ENCODE measurements at places on chromosomes 2 and 18. TPM values are rescaled to one million over a fixed set of nuclear protein-coding genes. Genes with fewer than 3 reads are reported as not detected.

DNA sequence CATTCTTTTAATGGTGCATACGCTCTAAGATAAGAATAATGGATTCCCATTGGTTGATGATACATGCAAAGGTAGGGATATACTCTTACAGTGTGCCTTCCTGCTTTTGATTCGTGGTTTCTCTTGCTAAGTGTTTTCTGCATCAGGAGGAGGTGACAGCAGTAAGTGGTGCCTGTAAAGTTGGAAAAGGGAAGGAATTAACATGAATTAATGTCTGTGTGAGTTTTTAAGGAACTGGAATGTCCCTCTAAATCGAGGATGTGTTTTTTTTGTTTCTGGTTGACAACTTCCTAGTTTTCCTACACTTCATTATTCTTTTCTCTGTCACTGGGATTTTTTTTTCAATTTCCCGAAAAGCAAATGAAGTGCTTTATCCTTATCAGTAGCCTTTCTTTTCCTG lies 54.4 kb downstream of the CRIM1 start:
- H3K27ac ChIP-seq = no peak overlapping the region
- no peak for DNase-seq
- H3K4me3 ChIP-seq = no peak overlapping the region
- H3K27me3 ChIP-seq = peaks cover 2% of the 10 kb centered on the region
- H3K4me1 ChIP-seq = no peaks in the 10 kb centered on the region
- H3K36me3 ChIP-seq = no peaks in the 10 kb centered on the region

DNA sequence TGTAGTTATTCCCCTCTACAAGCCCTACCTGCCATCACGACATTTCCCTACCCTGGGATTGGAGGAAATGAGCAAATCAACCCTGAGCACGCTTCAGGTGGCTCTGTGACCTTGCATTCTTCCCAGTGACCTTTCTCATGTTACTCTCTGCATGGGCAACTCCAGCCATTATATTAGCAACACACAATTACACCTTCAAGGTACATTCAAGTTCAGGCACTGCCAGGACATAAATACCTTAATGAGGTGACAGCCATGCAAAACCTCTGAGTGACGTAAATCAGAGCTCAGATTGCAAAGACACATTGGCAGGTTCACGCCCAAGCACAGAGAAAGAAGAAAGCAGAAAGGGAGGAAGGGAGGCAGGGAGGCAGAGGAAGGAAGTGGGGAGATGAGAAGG lies 68.7 kb upstream of the ALK start:
- no peak for DNase-seq
- no peaks in the 10 kb centered on the region for H3K4me1 ChIP-seq
- no peak overlapping the region for H3K4me3 ChIP-seq
- H3K27ac ChIP-seq = no peak overlapping the region
- H3K27me3 ChIP-seq = peaks cover 4% of the 10 kb centered on the region

Gene ABCG5
- total RNA-seq = not detected

Gene MSTN
- not detected for total RNA-seq

- no peak overlapping the region for H3K27ac ChIP-seq
- no peaks in the 10 kb centered on the region for H3K4me1 ChIP-seq
- no peaks in the 10 kb centered on the region for H3K36me3 ChIP-seq
- no peaks in the 10 kb centered on the region for H3K27me3 ChIP-seq
These were observed 143.0 kb downstream of the TSN start for GRCh38 chr2:121898483-121898882.

DNA sequence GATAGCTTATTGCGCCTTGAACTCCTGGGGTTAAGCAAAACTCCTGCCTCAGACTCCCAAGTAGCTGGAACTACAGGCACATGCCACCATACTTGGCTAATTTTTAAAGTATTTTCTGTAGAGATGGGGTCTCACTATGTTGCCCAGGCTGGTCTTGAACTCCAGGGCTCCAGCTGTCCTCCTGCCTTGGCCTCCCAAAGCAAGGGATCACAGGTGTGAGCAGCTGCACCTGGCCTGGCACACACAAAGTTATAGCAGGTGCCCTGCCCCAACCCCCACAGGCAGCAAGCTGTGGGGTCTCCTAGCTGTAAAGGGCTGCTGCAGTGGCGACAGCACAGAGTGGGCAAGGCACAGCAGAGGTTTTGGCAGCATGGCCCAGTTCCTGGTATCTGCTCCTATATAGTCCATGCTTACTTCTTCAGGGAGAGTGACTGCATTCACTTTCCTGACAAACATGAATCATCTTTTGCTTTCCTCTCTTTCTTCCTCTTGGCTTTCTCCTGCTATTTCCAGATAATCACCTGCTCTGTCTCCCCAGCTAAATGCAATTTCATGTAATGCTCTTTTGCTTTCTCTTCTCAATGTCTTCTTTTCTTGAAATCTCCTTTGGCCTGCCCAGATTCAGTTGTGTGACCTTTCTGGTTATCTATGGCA lies 27.3 kb upstream of the METAP1D start:
- H3K4me1 ChIP-seq = peaks cover 8% of the 10 kb centered on the region
- no peak overlapping the region for H3K27ac ChIP-seq
- no peak overlapping the region for H3K4me3 ChIP-seq
- H3K36me3 ChIP-seq = peaks cover 46% of the 10 kb centered on the region

GRCh38 chr2:27445155-27445554 lies 3.0 kb downstream of the KRTCAP3 start:
- H3K4me1 ChIP-seq = peaks cover 9% of the 10 kb centered on the region
- H3K4me3 ChIP-seq = no peak overlapping the region
- no peak for DNase-seq
- H3K27ac ChIP-seq = no peak overlapping the region
- H3K27me3 ChIP-seq = no peaks in the 10 kb centered on the region
- H3K36me3 ChIP-seq = peaks cover 28% of the 10 kb centered on the region

DNA sequence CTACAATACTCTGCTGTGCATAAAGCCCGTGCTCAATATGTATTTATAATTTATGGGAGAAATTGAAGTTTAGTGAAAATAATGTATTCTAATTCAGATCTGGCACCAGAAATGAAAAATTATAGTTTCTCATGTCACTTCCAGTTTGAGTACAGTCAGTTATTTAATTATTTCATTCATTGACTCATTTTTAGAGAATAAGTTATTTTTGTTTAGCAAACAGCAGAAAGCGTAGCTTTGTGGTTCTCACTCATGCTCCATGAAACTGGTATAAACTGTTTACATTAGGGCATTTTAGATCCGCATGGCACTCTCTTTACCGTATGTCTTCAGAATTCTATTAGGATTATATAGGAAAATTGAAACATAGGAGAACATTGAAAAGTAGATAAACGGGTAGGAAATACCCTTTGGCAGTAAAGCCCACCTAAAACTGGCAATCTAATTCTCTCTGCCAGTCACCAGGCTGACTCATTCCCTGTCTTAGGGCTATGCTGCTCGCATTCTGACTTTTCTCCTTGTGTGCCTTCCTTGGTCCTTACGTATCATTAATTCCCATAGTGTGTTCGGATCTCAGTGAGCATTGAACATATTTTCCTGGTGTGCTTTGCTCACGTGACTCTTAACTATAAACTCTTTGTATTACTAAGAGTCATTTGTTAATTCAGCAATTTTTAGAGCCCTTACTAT lies 106.0 kb downstream of the ZNF236 start:
- peaks cover 5% of the 10 kb centered on the region for H3K4me1 ChIP-seq
- no peak overlapping the region for H3K27ac ChIP-seq
- H3K4me3 ChIP-seq = no peak overlapping the region
